Cardiac muscle cell (in vitro differentiated cells and primary cell): ENCODE measurements at places on chromosomes 1 and 21.

GRCh38 chr1:209816923-209817322, 10.8 kb upstream of the UTP25 start:
- H3K27me3 ChIP-seq, result peaks cover 12% of the 10 kb centered on the region
- no peak overlapping the region for H3K27ac ChIP-seq
- H3K4me1 ChIP-seq, result no peaks in the 10 kb centered on the region
- H3K4me3 ChIP-seq, result no peak overlapping the region
- no peaks in the 10 kb centered on the region for H3K36me3 ChIP-seq
- no peak for DNase-seq

DNA sequence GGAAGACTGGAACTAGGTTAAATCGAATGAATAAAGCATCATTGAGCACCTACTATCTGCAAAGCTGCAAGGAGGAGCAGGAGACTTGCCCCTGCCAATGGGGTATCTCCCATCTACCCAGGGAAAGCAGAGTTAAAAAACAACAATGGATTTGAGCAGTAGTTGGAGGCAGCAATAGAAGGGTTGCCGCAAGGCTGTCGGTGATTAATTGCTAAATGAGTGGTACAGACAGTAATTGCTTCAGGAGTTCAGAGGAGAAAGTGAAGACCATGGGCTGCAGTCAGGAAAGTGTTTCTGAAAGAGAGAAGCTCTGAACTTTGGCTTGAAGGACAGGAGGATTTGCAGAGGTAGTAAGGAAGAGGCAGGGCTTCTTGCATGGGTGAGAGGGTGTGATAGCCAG, 152.9 kb downstream of the ACTL8 start:
- H3K4me1 ChIP-seq, result no peaks in the 10 kb centered on the region
- H3K27me3 ChIP-seq, result no peaks in the 10 kb centered on the region
- no peak overlapping the region for H3K4me3 ChIP-seq
- H3K36me3 ChIP-seq, result no peaks in the 10 kb centered on the region

DNA sequence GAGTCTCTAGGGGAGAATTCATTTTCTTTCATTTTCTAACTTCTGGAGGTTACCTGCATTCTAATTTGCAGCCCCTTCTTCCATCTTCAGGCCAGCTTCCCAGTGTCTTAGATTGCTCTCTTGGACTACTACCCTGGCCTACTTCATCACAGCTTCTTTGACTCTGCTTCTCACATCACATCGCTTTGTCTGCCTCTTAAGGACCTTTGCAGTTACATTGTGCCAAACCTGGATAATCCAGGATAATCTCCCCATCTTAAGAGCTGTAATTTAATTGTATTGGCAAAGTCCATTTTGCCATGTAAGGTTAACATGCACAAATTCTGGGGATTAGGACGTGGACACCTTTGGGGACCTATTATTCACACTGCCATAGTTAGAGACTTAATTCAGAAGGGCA, 18.4 kb downstream of the RNF2 start:
- no peak overlapping the region for H3K27ac ChIP-seq
- H3K36me3 ChIP-seq, result no peaks in the 10 kb centered on the region
- DNase-seq, result no peak
- H3K4me3 ChIP-seq, result no peak overlapping the region
- H3K4me1 ChIP-seq, result peaks cover 4% of the 10 kb centered on the region
- no peaks in the 10 kb centered on the region for H3K27me3 ChIP-seq

GRCh38 chr1:207579436-207579799, 65.5 kb upstream of the CR1L start:
- H3K27ac ChIP-seq, result no peak overlapping the region
- no peaks in the 10 kb centered on the region for H3K4me1 ChIP-seq
- DNase-seq, result peak; percentile 61
- H3K36me3 ChIP-seq, result no peaks in the 10 kb centered on the region
- no peak overlapping the region for H3K4me3 ChIP-seq

DNA sequence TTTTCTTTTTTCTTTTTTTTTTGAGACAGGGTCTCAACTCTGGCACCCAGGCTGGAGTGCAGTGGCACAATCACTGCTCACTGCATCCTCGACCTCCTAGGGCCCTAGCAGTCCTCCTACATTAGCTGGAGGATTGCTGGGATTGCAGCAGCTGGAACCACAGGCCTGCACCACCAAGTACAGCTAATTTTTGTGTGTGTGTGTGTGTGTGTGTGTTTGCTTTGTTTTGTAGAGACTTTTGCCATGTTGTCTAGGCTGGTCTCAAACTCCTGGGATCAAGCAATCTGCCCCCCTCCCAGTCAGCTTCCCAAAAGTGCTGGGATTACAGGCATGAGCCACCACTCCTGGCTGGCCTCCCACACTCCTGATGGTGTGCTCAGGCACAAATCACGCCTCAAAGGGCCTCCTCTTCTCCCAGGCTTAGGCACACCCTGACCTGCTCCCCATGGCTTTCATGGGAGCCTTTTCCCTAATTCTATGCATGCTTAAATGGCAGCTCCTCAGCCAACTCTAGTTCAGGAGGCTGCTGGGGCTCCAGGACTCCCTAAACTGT, 9.4 kb downstream of the FAM229A start:
- peaks cover 21% of the 10 kb centered on the region for H3K4me1 ChIP-seq
- no peaks in the 10 kb centered on the region for H3K27me3 ChIP-seq
- no peak overlapping the region for H3K4me3 ChIP-seq
